ENCODE measurements at places on chromosomes 7 and 10.

- DNase-seq = no peak
Observed at GRCh38 chr7:90210981-90211380, 559 bp upstream of the STEAP2 start.

DNA sequence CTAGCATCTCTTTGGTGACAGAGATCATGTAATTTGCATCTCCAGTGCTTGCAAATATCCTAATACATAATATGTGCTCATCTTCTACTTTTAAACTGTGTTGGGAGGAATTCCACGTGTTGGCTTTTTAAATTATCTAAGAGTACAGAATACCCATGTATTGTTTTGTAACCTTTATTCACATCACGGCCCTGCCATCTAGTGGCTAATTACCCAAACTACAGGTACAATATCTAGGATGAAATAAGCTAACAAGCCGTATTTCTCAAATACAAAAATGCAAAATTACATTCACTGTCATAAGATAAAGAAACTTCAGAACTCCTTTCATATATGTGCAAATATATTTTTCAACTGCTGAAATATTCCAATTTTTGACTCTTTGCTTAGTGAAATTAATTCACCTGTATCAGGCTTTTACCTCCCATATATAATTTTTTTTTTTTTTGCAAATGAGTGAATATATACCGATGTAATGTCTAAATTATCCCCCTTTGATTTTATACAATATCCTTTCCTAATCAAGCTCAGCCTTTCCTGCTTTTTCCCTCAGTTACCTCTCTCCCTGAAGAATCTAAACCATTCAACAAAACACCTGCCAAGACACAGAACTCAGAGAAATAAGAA lies 30.3 kb upstream of the LSM8 start:
- DNase-seq = no peak

DNA sequence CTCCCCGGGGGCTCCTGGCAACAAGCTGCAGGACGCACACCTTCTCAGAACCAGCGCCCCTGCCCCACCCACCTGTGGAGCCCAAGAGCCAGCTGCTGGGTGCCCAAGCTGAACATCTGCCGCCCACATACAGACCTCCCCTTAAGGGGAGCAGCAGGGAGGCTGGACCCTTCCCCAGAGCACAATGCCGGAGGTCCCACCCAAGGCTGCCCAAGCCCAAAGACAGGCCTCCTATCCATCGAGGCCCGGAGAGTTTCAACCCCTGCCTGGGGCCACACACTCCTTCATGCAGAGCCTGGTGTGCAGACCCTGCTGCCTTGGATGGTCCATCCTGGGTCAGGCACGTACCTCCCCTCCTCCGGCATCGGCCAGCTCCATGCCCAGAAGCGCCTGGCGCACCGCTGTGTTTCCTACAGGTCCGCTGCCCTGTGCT lies 48.7 kb downstream of the VIPR2 start:
- no peak for DNase-seq

GRCh38 chr7:153290066-153290465 lies 530.5 kb downstream of the ACTR3B start:
- no peak for DNase-seq

DNA sequence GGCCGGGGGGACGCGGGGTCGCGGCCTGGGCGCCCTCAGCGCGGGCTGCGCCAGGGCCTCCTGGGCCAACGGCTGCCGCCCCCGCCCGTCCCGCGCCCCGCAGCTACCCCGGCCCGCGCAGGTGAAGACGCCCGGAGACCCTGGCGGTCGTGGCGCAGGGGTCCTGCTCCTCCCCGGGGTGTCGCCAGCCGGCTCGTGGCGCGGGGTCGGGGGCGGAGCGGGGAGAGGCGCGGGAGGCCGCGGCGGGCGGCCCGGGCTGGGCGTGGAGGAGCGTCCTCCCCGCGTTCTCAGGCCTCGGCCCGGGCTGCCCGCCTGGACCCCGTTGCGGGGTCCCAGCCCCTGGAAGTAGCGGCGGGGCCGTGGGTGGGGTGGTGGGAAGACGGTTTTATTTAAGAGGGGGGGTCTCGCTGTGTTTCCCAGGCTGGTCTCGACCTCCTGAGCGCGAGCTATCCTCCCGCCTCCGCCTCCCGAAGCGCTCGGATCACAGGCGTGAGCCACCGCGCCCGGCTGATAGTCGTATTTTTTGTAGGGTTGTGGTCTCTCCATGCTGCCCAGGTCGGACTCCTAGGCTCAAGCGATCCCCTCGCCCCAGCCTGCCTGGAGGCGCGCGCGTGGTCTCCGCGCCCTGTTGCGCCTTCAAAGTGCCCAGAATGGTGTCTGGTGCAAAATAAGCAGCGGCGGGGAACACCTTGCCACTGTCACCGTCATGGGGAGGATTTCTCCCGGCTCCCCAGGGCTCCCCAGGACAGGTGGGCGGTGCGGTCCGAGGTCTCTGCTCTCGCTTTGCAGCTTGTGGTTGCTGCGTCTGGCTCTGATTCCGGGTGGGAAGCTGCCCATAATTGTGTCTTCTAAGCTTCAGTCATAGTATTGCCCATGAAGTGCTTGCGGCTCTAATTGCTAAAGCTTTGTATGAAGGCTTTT lies 15.3 kb upstream of the SUN1 start:
- peak; percentile 47 for DNase-seq

- no peak for DNase-seq
Observed at GRCh38 chr10:86711513-86712316, 43.4 kb downstream of the LDB3 start.

DNA sequence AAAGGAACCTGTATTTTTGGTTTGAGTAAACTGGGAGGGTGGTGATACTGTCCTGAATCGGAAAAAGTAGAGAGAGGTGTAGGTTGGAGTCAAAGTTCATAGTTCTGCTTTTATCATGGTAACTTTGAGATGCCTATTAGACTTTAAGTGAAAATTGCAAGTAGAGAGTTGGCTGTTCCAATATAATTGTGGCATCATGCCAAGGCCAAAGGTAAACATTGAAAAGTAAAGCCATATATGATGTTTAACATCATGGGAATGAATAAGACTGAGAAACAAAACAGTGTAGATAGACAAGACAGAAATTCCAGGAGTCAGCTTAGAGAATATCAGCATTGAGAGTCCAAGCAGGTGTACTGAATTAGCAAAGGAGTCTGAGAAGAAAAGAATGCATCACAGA lies 570.9 kb downstream of the HTR7 start:
- DNase-seq = no peak

- no peak for DNase-seq
Observed at GRCh38 chr7:128833148-128833945, 3.1 kb downstream of the FLNC start.

DNA sequence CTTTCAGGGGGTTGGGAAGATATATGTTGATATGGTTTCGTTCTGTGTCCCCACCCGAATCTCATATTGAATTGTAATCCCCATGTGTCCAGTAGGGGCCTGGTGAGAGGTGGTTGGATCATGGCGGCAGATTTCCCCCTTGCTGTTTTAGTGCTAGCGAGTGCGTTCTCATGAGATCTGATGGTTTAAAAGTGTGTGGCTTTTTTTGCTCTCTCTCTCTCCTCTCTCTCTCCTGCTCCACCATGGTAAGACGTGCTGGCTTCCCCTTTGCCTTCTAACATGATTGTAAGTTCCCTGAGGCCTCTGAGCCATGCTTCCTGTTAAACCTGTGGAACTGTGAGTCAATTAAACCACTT lies 68.4 kb upstream of the PDZD8 start:
- no peak for DNase-seq

- no peak for DNase-seq
Observed at GRCh38 chr7:97381815-97382554, 264.5 kb downstream of the SDHAF3 start.

GRCh38 chr7:29454899-29455451 lies 108.7 kb upstream of the PRR15 start:
- no peak for DNase-seq

GRCh38 chr7:194252-195009 lies 2.1 kb downstream of the FAM20C start:
- no peak for DNase-seq

DNA sequence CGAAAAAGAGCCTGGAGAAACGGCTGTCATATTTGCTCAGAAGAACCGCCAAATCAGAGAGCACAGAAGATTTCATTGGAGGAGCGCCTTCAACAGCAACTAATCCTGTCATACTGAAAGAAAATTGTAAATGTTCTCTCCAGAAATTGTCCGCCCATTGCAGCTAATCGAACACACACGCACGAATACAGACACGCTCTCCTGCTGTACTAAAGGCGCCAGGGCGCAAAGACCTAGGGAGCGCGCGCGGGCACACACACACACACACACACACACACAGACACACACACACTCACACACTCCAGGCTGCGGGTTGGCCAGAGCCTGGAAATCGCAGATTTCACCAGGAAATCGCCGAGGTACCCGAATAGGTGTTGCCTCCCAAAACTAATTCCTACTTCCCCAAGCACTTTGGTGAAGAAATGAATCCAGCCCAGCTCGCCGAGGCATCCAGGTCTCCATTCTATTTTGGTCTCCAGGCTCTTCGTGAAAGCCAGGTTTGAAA lies at the start of gene CHRM2:
CHRM2 (plus strand) TSS at position 157 of the 505 bp plus-strand sequence. CDS start 146,214 bp downstream, outside the sequence.
- no peak for DNase-seq

GRCh38 chr7:33979807-33980355 lies 74.5 kb downstream of the BMPER start:
- no peak for DNase-seq

- DNase-seq = no peak
Observed at GRCh38 chr7:32093415-32094408, 23.5 kb upstream of the PDE1C start.

DNA sequence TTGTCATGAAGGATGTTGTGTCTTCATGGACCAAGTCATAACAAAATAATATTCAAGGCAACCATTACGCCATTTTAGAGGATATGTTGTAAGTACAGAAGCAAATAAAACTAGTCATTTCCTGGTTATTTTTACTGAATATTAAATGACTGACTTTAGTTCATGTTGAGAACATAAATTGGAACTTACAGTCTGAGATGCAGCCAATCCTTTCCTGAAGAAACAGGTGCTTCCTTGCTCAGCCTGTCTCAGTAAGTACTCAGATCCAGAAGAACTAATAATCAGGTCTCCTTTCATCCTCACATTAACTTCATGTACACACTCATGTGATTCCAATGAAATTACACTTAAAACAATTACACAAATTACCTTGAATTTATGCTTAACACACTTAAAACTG lies 12.3 kb downstream of the SEMA3A start:
- no peak for DNase-seq

Data from NCI-H2107 (cell line).